ENCODE measurements at places on chromosomes 1 and 21.
A peak's percentile ranks its signal among the peaks of the same experiment; 100 is the strongest.

DNA sequence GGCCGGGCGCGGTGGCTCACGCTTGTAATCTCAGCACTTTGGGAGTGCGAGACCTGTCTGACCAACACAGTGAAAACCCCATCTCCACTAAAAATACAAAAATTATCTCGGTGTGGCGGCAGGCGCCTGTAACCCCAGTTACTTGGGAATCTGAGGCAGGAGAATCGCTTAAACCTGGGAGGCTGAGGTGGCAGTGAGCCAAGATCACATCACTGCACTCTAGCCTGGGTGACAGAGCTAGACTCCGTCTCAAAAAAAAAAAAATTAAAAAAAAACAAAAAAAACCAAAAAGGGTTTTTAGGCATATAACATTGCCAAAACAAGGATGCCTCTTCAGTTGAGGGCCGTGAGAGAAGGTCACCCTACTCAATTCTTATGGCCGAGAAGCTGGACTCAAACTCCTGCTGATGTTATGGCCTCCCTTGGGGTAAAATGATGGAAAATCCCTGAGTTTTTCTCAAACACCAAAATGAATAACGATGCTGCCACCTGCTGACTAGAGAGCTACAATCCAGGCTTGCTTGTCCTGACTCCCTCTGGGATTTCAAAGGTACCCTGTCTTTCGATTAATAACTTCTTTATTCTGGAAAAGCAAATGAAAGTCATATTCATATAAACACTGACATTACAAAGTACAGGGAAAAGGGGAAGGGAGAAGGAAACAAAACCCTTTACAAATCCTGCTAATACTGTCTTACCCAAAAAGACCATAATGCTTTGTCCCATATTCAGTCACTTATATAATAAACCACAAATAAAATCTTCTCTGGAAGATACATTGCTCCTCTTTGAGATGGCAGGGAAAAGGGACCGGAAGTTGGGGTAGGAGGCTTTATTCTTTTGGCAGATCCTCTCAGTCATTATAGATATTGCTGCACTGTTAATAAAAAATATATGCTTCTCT, 10.7 kb downstream of the RAB42 start:
- DNase-seq: peak; percentile 22

DNA sequence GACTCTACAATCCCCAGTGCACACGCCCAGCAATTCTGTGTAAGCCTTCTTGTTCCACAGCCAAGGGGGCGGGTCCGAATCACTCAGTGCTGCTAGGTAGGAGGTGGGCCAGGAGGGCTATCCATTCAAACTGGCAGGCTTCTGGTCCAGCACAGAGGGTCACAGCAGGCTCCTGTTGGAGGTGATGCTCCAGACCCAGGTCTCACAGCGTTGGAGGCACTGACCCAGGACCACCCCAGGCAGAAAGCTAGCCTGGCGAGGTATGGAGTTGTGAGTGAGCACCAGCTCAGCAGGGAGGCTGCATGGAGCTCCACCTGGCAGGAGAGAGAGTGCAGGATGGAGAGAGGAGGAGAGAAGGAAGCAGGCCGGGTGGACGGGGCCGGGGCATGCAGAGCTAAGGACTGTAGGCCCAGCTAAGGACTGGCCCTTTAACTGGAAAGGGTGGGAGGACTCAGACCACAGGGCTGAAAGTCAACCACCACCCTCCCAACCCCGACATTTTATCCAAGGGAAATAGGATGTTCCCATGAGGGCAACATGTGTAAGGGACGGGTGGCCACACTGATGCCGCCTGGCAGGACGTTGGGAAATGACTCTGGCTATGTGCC, 38.7 kb downstream of the GPR161 start:
- no peak for DNase-seq

GRCh38 chr1:5311147-5311546, 656.7 kb downstream of the AJAP1 start:
- DNase-seq: no peak

DNA sequence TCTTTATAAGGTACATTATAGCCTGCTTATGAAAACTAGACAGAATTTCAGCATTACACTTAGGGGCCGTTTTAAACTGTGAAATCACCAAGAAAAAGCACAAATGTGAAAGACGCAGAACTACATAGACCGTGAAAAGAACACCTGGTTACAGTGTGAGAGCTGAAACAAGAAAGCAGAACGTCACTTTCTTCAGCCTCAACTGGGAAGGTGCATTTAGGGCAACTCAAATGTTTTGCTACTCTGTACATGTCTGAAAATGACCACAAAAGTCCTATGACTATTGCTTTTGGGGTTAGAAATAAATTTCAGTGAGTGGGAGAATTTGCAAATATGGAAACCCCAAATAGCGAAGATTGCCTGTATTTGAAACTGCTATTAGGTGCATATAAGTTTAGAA, 268.7 kb downstream of the OLFM3 start:
- DNase-seq: no peak

DNA sequence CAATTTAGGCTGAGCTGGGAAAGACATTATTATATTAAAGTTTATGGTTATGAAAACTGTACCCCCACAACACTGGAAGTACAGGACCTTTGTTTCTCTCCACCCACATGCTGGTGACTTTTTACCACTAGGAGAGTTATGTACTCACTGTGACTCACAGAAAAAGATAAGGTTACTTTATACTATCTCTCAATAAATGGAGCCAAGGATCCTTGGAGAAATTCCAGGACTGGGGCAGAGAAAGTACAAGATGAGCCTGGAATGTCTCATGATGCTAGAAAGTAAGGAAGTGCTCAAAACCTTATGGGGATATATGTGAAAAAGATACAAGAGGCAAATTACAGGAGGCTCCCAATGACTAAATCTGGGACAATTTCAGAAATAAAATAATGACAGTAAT, 63.9 kb upstream of the C1orf105 start:
- DNase-seq: no peak

GRCh38 chr1:147673406-147673805, 3.1 kb upstream of the ACP6 start:
- DNase-seq: no peak

DNA sequence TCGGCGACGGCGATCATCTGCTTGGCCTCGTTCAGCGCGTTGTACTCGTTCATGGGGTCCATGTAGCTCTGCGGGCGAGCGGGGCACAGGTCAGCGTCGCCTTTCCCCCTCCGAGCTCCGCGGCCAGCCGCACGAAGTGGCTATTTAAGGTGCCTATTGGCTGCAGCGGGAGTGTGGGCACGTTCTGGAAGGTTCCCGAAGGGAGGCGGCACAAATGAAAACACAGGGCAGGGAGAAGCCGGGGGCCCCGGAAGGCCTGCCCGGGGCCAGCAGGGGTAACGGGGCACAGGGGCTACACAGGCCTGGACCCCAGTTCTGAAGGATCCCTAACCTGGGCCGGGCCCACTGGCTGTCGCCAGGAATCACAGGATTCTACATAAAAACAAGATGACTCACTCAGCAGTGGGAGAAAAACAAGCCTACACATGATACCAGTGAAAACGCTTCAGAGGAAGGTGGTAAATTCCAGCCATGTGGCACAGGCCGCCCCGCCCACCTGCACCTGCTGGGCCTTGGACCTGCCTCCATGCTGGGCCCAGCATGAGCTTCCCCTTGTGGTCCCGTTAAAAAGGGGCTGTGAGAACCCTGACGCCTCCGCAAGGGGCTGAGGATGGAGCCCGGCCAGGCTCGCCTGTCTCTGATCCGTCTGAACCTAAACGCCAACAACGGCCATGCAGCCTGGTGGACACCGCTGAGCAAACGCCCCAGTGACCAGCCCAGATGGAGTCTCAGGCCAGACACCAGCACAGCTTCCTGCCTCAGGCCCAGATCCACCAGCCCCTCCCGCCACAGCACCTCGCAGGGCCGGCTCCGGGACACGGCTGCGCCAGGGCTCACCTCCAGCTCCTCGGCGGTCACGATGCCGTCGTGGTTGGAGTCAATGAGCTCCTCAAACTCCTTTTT, 3.9 kb upstream of the TNFRSF4 start:
- DNase-seq: no peak

DNA sequence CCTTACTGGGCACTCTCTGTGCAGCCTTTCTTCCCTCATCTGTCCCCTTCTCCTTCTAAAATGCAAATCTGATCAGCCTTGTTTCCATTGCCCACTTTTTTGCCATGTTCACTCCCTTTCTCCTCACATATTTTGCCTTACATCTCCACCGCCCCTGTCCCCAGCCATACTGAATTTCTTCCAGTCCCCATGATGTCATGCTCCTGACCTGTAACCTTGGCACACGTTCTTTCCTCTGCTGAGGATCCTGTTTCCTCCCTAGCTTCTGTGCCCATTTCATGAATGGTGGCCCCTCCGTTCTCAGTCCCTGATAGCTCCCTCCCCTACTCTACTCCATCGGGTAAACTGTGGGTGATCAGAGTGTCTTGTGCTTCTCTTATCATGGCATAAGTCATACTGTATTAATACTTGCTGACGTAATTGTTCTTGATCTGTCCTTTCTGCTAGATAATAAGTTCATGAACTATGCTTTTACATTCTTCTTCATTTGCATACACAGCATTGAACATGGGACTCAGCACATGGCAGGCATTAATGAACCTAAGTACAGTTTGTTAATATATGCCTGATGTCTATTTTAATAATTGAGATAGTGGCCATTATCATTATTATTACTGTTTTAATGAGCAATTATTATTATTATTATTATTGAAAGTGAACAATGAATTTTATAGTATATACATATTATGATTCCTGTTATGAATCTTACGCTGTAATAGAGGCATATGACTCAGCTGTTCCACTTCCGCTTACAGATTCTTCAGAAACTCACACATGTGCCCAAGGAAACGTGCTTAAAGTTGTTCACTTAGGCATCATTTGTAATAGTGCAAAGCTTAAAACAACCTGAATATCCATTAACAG, 28.5 kb downstream of the MAP3K21 start:
- no peak for DNase-seq

DNA sequence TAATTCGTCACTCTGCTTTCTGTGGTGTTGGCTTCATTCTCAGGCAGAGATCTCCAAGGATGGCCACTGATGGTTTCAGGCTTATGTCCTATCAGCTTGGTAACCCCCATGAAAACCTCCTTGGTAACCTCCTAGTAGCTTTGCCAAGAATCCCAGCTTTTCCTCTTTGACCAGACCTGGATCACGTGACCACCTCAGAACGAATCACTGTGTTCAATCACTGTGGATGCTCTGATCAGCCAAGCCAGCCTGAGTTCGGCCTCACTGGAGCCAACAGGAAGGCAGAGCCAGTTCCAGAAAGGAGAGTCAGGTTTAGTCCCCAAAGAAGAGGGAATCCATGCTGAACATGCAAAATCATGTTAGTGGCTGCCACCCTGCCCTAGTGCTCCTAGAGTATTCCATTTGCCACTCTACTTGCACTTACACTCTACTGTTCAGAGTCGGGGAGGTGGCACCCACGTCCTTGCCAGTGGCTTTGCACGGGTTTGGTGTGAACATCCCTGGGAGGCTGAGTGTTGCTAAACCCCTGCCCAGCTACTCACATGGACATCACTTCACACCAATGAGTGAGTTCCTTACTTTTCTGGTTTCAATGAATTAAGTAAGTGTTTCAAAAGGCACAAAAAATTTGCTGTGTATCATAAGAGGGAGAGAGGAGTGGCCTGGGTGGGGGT, 33.5 kb upstream of the SSBP3 start:
- no peak for DNase-seq

GRCh38 chr1:67863637-67864036, 30.4 kb upstream of the GNG12 start:
- DNase-seq: no peak

GRCh38 chr21:46322351-46323226, 1.1 kb downstream of the C21orf58 start:
- DNase-seq: no peak

- DNase-seq: no peak
These were observed 5.5 kb downstream of the SDCCAG8 start for GRCh38 chr1:243261390-243261789.

DNA sequence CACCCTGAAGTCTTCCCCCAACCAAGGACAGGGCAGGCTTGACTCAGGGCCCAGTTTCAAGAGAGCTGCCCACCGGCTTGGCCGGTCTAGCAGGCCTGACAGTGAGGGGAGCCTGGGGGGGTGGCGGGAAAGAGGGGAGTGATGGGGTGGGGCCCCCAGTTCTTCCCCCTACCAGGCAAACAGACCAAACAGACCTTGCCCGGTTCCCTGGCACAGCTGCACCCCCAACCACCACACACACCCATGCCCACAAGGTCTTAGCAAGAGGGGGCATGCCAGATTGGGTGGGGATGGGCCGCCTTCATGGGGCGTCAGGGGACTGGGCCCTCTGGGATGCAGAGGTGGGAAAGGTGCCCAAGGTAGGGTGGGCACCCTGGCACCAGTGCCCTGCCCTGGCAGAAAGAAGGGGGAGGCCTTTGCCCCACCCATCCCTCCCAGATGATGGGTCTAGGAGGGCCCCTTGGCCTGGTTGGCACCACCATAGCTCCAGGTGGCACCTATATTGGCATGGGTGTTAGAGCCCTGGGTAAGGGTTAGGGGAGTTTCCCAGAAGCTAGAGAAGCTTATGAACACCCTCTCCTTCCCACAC, 8.9 kb downstream of the ZBTB7B start:
- no peak for DNase-seq

All from T-helper 1 cell (primary cell).